H54 (cell line): ENCODE measurements at places on chromosomes 7 and 10.

GRCh38 chr10:17228091-17229015 lies at the start of gene VIM:
TSS of gene VIM (plus strand) at chr10:17228241. CDS start at chr10:17229423, 1,182 bp downstream.
- peak; percentile 70 for DNase-seq

GRCh38 chr10:17216217-17216900 lies 11.7 kb upstream of the VIM start:
- no peak for DNase-seq

DNA sequence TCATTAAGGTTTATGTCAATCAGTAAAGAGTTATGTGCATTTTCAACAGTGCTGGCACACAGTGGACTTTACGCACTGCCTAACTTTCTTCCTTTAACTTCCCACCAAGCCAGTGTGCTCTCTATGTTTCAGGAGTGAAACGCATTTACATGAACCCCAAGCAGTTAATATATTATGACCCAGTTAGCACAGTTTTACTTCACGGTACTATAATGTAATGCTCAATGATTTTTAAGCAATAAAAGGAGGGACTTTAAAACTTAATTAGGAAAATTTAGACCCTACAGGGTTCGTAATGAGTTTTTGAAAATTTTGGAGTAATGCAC lies 100.3 kb downstream of the C10orf90 start:
- DNase-seq: no peak

GRCh38 chr7:128059143-128059988 lies 28.1 kb upstream of the LRRC4 start:
- DNase-seq: no peak
